Motor neuron (in vitro differentiated cells): ENCODE measurements at places on chromosomes 4 and X.

GRCh38 chr4:75370576-75370975, 143.6 kb downstream of the RCHY1 start:
- no peak for ATAC-seq

- peak; percentile 11 for ATAC-seq
Measured at GRCh38 chrX:48919360-48919841, 577 bp upstream of the PIM2 start.

- peak; percentile 79 for ATAC-seq
Measured at GRCh38 chrX:63250253-63250868, 100.8 kb downstream of the SPIN4 start.

DNA sequence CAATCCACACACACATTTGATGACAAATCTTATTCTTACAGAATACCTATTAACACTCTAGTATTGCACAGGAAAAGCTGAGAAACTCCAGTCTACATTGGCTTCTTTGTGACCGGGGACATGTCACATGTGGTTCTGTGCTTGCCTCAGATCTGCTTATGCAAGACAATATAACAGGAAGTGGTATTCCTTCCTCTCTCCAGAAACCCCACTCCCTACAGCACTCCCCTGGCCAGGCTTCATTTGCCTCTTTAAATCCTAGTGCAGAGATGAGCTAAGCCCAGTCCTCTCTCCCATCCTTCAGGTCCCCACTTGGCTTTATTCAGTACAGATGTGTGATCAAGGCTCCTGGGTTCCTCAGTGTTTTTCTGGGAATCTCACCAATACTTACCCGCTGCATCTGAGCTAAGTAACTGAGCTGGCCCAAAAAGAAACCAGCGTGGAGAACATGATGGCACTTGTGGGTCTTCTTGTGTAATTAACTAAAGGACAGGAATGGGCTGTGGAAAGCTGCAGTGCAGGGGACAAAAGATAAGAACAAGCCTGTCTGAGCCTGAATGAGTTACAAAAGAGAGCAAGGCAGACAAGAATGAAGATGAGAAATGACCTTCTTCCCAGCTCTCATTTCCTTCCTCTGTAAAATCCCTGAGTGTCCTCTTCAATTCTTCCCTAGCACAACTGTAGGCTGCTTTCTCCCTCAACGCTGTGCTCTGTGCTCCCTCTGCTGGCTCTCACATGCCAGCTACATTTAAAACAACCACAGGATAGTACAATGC, 105.6 kb downstream of the HNRNPD start:
- peak; percentile 98 for ATAC-seq

- ATAC-seq, result no peak
Measured at GRCh38 chr4:175813821-175814220, 1.8 kb upstream of the GPM6A start.

DNA sequence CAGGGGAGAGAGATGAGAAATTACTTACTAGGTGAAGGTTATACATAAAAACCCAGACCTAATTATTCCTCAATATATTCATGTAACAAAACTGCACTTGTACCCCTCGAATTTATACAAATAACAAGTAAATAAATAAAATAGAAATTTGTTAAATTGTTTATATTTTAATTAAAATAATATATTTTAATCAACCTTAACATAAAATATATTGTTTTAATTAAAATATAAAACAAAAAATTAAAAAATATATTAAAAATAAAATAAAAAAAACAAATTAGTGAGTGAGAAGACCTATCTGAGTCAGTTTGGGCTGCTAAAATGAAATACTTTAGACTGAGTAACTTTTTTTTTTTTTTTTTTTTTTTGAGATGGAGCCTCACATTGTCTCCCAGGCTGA, 87.4 kb upstream of the PCDH7 start:
- no peak for ATAC-seq

GRCh38 chr4:152278172-152278504, 257.8 kb downstream of the FBXW7 start:
- peak; percentile 16 for ATAC-seq

DNA sequence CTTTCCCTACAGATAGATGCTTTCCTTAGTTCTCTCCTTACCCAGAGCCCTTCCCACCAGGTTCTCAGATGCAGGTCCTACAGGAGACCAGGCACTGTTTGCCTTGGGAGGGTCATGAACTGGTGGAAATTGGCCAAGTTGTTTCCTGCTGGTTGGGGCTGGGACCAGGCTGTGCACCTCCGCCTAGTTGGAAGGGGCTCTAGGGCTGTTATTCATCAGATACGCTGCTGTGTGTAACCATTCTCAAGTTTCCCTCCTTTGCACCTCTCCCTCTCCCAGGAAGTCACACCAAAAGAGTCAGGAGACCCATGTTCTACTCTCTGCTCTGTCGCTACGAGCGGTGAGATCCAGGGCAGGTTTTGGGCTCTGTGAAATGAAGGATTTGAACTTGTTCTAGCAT, 11.9 kb upstream of the VSIG1 start:
- no peak for ATAC-seq

DNA sequence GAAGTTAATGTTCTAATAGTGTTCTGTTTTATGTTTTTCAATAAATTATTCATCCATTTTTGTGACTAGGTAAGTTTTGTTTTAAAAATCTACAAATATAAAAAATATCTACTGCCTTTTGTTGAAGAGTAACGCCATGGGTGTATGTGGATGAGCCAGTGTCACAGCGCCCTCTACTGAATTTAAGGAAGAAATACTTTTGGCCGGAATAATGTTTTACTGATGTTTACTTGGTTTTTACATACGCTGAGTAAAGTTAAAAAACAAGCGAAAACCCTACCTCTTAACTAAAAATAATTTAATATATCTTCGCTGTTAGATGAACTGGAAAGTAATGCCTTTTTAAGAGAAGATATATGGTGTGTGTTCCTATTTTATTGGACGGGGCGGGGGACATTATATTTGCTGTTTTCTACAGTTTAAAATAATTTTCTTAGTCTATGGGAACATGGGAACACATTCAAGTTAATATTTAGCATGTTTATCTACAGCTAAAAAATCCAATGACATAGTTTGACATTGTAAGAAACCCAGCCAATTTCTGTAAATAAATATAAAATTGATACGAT, 86.1 kb downstream of the CPE start:
- ATAC-seq, result peak; percentile 49

GRCh38 chr4:101198682-101199339, 148.5 kb downstream of the PPP3CA start:
- no peak for ATAC-seq
